ENCODE measurements at places on chromosomes 1 and 21. TPM values are rescaled to one million over a fixed set of nuclear protein-coding genes. Genes with fewer than 3 reads are reported as not detected.

GRCh38 chr1:170978371-170978910 lies 43.1 kb downstream of the MROH9 start:
- DNase-seq, result no peak

DNA sequence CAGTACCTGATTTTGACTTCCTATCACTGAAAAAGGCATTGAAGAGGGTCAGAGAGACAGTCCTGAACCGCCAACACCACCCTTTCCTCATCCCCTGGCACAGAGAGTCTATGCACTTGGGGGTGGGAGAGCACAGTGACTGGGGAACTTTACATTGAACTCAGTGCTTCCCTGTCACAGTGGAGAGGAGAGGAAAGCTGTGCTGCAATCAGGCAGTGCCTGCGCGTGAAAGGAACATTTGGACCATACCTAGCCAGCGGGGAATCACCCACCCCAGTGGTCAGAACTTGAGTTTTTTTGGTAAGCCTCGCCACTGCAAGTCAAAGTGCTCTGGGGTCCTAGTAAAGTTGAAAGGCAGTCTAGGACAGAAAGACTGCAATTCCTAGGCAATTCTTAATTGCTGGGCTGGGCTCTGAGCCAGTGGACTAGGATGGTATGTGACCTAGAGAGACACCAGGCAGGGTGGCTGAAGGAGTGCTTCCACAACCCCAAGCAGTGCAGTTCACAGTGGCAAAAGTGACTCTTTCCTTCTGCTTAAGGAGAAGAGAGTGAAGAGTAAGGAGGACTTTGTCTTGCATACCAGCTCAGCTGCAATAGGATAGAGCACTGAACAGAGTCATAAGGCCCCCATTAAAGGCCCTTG lies 9.4 kb upstream of the HENMT1 start:
- no peak for DNase-seq

- DNase-seq, result no peak
These were observed 11.4 kb downstream of the MROH7 start for GRCh38 chr1:54653036-54653435.

GRCh38 chr1:190975827-190976226 lies 498.2 kb upstream of the BRINP3 start:
- no peak for DNase-seq

DNA sequence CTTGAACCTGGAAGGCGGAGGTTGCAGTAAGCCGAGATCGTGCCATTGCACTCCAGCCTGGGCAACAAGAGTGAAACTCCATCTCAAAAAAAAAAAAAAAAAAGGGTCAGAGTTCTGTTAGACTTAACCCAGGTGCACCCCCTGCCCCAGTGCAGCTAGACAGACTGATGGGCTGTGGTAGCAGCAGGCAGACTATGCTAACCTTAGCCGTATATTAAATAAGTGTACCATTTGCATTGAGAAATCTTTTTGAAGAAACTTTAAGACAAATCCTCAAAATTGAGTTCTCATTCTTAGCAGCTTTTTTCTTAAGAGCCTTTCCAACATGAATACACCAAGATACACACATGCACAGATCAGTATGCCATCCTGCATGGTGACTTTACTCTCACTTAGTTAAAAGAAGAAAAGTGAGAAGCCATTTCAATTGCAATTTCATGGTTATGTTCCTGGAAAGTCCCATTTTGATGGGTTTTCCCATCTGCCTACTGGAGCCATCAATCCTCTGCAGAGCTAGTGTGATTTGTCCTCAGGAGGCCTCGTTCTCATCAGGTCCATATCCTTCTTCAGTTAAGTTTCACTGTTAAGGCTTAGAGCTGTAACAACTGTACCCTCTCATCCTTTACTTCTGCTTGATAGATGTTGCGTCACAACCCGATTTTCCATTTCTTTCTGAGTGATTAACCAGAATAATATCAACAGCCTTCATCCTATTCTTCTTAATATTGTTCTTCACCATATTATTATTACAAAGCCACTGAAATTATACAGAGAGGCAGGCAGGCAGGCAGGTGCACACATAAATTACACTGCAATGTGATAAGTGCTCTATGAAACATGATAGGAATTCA lies 7.3 kb downstream of the FCRLB start:
- DNase-seq, result no peak

- no peak for DNase-seq
These were observed 250.8 kb downstream of the KCNJ6 start for GRCh38 chr21:37665230-37666024.

GRCh38 chr1:10694274-10694632 lies 102.2 kb downstream of the CASZ1 start:
- no peak for DNase-seq

DNA sequence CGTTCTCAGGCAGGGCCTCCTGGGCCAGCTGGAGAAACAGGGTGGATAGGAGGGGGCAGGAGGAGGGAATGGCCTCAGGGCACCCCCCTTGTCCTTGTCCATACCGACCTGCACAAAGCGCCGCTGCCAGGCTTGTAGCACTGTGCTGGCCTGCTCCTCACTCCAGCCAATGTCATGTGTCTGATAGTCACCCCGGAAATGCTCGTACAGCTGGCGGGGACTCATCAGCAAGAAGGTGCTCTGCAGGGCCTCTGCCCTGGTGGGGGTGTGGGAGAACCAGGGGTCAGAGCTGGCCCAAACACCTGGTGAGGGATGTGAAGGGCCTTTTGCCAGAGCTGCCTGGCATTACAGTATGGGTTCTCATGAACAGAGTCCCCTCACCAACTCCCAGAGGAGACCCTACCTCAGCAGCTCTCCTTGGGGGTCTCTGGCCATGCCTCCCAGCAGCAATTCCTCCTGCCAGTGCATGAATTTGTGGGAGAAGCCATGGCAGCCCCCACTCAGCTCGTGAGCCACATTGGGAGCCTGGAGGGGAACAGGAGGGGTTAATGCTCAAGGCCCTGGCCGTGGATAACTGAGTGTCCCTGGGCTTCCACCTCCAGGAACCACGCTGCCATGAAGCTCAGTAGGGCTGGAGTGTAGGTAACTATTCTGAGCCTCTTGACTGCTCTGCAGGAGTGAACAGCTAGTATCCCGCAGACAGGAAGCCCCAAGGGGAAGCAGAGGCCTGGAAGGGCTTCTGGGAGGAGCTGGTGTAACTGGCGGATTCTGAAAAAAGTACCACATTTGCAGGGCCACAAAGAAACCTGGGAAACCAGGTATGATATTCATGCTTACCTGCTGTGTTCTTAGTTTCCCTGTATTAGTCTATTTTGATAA lies 13.3 kb downstream of the PTCH2 start:
- DNase-seq, result no peak

DNA sequence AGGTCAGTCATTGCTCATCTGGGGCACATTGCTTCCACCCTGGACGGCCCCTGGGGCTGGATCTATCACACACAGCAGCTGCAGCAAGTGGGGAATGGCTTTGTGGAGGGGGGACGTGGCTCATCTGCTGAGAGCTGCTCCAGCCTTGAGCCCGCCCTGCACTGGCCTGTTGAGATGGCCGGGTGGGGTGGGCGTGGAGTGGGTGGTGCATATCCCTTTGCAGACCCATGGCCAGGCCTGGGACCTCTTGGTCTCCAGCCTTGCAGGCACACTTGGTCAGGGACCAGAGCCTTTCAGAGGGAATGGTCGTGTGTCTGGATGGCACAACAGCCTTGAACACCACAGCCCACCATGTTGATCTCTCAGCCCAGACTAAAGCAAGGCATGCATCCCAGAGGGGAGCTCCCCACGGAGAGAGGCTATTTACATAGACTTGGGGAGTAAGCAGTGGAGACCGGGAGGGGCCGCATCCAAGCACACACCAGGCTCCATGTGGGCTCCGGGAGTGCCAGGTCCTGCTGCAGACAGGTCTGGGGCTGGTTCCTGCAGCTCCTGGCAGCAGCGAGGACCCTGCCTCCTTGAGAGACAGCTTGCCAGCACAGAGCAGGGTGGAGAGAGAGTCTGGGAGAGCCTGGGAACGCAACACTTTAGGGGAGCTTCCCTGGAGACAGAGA lies 52.8 kb upstream of the SELENON start:
- DNase-seq, result no peak

The CNTN2 gene
- total RNA-seq, result 0.22 TPM

DNA sequence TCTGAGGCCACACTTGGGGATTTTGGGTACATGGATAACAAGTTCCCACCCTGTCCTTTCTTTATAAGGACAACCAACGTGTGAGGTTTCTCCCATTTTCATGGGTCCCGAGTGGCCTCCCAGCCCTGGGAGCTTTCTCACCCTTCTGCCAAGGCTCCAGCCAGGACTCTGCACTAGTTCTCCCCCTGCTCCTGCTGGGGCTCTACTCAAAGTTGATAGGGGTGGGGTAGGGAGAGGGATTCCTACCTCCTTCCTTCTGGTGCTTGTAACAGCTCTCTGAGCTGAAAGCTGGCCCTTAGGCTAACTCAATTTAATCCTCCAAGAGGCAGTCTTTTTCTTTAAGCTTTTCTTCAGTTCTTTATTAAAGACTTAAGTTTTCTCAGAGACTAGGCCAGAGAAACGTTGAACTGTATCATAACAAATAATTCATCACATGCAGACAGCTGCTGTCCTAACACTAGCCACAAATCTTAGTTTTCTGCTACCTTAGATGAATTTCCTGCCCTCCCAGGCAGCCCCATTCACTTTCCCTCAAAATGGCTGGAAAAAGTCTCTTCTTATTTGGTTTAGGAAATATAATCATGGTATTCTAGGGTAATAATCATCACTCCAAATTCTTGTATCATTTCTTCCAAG lies 22.4 kb upstream of the DR1 start:
- DNase-seq, result no peak

The RAB25 gene
- not detected for total RNA-seq

GRCh38 chr21:25838809-25839208 lies 104.0 kb downstream of the GABPA start:
- no peak for DNase-seq

DNA sequence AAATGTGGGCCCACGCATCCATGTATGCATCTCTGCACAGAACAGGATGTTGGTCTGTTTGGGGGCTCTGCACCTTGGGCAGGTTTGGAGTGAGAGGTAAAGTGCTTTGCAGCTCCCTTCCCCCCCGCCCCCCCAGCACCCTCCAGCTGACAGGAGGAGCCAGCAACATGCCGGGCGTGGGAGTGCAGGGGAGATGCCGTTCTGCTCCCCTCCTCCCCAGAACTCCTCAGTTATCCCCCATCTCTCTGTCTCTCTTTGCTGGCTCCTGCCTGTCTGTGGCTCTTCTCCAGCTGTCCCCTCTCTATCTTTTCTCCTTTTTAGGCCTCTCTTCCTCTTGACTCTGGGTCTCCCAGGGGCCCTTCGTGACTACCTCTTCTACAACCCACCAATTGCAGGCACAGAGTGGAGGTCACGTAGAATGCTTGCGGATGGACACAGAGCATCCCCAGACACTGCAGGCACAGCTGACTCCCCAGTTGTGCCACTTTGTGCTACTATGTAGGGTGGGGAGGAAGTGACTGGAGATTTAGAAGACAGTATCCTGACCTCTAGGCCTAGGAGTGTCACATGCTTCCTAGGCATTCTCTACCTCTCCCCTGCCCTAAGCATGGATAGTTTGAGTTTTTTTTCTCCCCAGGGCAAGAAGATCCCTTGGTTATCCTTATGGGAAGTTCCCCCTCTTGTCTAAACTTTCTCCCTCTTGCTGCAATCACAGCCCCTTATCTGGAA lies 1.7 kb upstream of the RORC start:
- DNase-seq, result no peak

All from adrenal gland (tissue), 19 donors.